Pulmonary artery endothelial cell (primary cell): ENCODE measurements at places on chromosomes 1 and 21. TPM values are rescaled to one million over a fixed set of nuclear protein-coding genes. Genes with fewer than 3 reads are reported as not detected.

Gene CLEC20A
- not detected in 2 replicates for total RNA-seq

- no peak for DNase-seq
Observed at GRCh38 chr1:92465256-92465647, 21.5 kb downstream of the GFI1 start.

GRCh38 chr1:90707363-90707710 lies 9.8 kb downstream of the BARHL2 start:
- DNase-seq = no peak

DNA sequence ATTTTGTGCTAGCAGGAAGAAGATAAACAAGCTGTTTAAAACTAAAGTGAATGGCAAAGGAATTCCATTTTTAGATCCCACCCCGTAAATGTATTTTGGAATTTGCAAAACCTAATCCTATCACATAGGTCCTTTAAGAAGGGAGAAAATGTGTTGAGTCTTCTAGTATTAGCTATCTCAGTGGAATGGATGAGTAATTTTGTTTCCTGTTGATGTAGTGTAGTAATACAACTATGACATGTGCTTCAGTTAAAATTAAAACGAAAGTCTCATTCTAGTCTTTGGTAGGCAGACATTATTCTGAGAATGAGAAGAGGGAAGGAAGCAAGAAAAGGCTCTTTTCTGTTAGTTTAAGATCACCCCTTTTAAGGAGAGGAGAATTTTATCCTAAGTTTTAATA lies 265.9 kb upstream of the C1orf105 start:
- peak; percentile 27 for DNase-seq

GRCh38 chr21:44300262-44300959 lies 558 bp downstream of the PFKL start:
- DNase-seq = no peak

Gene IL22RA1
- not detected in 2 replicates for total RNA-seq

DNA sequence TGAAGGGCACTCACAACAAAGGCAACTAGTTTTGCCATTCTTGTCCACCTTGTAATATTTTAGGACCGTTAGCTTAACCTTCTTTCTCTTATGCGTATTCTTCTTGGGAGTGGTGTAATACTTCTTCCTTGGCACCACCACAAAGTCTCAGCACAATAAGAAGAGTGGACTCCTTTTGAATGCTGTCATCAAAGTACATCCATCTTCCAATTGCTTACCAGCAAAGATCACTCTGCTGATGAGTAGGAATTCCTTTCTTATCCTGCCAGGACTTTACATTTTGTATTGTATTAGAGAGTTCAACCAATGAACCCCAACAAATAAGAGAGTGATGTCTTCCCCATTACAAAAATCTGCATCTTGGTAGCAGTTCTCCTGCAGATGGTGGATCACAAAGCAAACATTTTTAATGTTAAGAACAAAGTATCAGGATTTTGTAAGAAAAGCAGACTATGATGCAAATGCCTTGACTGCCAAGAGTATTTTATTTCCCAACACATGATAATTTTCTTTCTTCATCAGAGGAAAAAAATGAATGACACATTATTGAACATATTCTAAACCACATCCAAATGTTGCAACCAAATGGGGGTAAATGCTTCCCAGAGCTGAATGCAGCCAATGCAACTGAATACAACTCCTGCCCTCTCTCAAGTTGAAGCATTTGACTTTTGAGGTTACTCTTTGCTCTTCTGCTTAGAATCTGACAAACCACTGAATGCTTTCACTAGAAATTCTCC lies 5.1 kb upstream of the ARNT start:
- DNase-seq = no peak

- DNase-seq = no peak
Observed at GRCh38 chr1:45410850-45411509, 70.7 kb upstream of the MUTYH start.

Gene DCST1
- not detected in 2 replicates for total RNA-seq

GRCh38 chr1:58926152-58926551 lies 142.3 kb upstream of the JUN start:
- no peak for DNase-seq

Gene SDC3
- 7.0 and 12.0 TPM in 2 replicates for total RNA-seq

Gene SPRR5
- not detected in 2 replicates for total RNA-seq

DNA sequence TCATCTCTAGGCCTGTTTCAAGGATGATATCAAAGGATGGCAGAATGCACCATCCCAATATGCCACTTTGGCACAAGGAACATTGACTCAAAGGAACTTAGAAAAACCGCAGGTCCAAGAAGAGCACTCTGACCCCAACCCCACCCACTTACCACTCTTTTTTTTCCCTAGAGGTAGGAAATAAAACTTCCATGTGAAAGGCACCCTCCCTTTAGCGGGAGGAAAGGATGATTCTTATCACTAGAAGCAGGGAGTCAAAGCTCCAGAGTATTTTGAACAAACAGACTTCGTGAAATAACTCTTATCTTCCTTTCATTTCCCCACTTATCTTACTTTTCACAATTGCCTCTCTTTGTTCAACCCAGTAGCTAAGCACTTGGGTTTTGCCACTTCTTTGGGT lies 22.2 kb downstream of the PSMG1 start:
- no peak for DNase-seq

Gene PPM1J
- total RNA-seq = 0.81 and 1.8 TPM in 2 replicates

Gene NBPF10
- total RNA-seq = 0.66 and 1.1 TPM in 2 replicates

- no peak for DNase-seq
Observed at GRCh38 chr1:76371941-76372340, 297.4 kb downstream of the ST6GALNAC3 start.

GRCh38 chr1:43043695-43044094 lies 85.0 kb upstream of the SLC2A1 start:
- DNase-seq = no peak

DNA sequence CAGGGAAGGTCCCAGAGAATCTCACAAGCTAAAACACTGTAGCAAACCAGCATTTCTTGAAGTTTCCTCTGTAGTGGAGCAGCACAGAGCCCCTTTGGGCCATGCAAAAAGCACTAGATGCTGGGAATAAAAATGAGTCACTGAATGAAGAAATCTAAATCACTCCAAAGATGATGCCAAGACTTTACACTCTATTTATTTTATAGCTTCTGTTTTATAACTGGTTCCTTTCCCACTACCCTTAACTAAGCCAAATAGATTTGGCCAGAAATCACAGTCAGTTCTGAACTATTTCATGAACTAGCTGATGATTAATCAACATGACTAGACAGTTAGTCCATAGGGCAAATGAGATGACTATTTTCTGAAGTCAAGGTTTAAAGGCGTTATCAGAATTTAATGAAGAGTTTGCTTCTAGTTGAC lies 89.5 kb downstream of the SCMH1 start:
- no peak for DNase-seq

DNA sequence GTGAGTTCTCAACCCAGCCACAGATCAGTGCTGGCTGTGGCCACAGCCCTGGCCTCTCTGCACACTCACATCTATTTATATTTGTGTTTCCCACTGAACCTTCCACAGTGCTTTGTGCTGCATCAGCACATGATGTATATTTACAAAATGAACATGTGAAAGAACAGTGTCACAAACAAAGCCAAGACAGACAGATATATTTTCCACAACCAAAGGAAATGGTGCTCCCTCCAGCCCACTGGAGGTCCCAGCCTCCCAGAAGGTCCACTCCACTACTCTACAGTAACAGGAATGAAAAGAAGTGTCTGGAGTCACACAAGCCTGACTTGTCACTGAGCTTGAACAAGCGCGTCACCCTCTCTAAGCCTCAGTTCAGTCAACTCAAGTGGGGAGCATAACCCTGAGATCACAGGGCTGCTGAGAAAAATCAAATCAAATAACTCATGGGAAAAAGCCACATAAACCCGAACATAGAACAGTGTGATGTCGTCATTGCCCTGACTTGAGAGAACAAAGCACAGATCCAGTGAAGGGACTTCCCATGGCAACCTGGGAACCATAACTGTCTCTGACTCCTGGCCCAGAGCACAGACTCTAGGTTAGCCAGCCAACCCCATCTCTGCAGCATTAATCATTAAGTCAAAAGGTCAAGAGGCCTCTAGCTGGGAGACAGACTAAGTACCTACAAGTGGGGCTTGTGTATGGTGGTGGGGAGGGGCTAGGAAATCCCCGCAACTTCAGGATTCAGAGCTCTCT lies 121.2 kb downstream of the TRABD2B start:
- no peak for DNase-seq

DNA sequence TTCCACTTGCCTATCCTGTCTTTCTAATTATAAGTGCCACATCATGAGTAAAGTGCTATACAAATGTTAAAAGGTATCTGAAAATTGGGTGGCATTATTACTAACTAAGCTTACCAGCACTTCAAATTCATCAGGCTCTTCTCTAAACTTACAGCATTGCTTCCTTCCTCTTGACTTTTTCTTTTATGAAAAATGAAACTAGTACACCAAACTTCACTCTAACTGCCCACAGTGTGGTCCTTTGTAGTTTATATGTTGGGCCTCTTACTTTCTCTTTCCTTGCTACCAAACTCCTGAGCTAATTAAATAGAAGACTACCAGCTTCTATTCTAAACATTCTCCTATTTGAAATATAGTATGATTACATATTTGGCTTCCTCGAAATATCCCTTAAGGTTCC lies 81.8 kb downstream of the NOTCH2 start:
- DNase-seq = no peak

Gene MLLT11
- 4.3 and 4.9 TPM in 2 replicates for total RNA-seq

DNA sequence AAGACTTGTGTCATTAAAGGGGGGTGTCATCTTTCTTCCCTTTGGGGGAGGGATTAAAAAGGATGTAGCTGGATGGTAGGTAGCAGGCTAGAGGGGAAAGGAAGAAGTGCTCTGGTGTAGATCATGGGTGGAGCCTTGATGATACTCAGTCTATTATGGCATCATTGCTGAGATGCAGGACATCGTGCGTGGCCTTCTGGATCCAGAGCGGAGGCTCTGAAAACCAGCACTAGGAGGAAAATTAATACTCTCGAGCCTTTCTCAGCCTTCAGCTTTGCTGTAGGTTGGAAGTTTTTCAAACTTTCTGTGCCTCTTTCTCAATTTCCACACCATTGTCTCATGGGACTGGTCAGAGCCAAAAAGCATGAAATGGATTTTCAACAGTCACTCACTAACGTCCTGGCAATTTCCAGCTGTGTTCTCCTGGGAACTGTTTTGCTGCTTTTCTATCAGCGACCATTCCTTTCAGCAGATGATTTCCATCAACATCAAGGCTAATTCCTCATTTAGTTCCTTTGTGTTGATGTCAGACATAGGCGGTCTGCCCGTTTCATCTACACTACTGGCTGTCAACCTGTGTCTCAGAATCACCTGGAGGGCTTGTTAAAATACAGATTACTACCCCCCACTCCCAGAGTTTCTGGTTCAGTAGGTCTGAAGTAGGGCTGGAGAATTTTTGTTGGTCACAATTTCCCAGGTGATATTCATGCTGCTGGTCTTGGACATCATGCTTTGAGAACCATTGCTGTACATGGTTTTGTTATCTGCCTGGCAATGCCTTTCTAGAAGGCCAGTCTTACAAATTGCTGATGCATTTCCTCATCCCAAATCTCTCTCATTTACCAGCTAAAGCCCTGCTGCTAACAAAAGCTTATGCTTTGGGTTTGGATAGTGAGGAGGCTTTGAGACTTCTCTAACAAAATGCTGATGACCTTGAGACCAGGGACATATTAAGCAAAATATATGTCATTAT lies 7.7 kb downstream of the CACNA1E start:
- no peak for DNase-seq

Gene TIMM17A
- 82.8 and 108 TPM in 2 replicates for total RNA-seq

Gene ANKRD65
- 0.07 and 0.14 TPM in 2 replicates for total RNA-seq

DNA sequence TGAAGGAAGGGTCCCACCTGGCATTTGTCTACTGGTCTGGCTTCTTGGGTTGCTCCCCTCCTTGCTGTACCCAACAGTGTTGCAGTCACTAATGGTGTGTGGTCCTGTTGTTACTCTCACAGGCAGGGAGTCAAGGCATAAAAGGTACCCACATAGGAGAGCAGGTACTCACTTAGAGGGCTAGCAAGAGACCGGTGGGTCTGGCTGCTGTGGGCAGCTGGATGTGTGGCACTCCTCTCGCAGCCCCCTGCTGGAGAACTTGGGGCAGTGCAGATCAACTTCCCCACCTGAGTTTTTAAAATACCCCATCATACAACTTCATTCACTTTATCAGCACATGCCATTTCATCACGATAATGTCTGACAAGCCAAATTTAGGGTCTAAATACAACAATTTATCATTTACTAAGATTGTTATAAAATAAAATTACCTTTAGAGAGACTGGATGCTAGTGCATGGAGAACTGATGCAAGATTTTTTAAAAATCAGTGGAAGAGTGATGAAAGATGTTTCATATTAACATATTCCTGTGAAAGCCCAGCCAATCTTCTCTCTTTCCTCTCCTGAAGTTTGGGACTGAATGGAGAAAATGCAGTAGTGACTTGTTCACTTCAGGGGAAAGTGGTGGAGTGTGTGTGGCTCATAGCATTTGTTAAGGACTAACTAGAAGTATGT lies 42.8 kb downstream of the ACP6 start:
- DNase-seq = no peak

- DNase-seq = no peak
Observed at GRCh38 chr1:4319496-4319895, 334.9 kb upstream of the AJAP1 start.
